ENCODE measurements at places on chromosomes 7 and 10.

DNA sequence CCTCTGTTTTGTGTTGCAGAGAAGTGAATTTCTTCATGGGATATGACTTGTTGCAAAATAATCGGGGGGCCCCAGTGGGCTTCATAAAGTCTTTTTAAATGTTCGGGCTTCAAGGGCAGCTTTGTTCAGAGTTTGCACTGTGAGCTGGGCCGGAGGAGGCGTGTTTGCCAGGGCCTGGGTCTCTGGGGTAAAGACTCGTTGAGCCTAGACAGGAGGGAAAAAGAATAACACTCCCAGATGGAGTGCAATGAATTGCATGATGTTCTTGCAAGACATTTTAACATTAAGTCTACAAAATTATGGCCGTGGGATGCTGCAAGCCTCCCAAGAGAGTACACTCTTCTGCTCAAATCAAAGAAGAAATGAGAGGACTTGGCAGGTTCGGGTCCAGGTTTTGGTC is 23.6 kb downstream of the BMPER start:
- no peak for DNase-seq

DNA sequence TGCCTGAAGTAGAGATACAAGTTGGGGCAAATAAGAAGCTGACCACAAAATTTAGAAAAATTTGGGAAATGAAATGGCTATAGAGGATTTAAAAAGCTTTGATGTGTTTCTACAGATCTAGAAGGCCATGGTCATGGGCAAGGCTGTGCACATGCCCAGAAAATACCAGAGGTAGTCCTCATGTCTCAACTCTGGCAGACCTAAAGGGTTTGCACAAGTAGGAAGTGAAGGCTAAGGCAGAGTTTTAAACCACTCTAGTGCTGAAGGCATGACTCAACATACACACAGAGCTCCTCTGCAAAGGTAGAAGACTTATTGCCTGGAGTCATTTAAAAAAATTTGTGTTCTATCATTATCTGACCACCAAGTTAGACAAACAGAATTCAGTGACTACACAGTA is 364.6 kb downstream of the CCSER2 start:
- no peak for DNase-seq

DNA sequence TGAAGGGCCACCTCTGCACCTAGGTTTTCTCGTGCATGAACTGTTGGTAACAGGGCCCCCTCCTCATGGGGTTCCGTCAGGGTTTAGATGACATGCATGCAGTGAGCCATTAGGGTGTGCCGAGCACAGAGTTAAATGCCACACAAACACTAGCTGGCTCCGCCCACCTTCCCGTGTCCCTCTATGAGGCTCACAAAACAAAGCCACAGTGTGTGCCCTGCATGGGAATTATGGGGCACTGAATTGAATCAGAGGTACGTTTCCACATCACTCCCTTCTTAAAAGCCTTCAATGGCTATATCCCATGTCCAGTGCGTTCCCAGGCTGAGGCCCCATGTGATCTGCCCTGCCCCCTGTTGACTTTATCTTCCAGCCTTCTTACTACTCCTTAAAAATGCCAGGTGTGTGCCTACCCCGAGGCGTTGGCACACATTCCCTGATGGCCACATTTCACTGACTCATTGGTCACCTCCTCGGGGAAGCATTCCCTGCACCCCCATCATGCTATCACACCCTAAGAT is 35.7 kb downstream of the GSDME start:
- DNase-seq = no peak

DNA sequence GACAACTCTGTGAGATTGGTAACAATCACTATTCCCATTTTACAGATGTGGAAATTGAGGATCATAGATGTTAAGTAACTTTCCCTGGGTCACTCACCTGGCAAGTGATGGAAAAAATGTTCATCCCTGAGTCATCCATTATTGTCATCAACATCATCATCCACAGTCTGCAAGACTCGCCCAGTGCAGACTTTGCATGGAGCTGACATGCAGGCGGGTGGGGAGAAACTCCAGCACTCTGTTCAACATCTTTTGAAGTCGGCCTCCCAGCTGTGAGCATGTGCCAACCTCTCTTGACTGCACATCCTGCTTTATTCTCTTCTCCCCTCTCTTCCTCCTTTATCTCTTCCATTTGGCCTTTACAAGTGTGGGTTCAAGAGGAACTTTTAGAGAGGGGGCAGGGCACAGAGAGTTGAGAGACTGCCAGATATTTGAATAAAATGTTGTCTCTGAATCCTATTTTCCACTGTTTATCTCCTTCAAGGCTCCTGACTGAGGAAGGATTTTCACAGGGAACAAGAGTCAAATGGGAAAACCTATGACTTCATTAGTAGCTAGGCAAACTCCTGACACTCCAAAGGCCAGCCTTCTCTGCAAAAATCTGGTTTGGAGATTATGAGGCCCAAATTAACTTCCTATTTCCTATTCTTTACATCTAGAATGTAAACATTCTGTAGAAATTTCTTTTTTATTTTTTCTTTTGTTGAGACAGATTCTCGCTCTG is 283.7 kb upstream of the PODXL start:
- no peak for DNase-seq

DNA sequence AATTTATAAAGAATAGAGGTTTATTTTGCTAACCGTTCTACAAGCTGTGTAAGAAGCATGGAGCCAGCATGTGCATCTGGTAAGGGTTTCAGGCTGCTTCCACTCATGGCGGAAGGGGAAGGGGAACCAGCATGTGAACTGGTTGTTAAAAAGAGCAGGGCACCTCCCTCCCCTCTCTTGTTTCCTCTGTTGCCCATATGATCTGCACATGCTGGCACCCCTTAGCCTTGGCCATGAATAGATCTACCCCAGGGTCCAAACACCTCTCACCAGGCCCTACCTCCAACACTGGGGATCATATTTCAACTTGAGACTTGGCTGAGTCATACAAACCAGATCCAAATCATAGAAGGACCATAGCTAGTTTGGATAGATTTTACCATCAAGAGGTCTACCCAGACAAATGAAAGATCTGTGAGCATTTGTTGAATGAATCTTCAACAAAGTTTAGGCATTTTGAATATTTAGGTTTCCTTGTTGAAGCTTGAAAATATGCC is 36.0 kb upstream of the NRP1 start:
- no peak for DNase-seq

DNA sequence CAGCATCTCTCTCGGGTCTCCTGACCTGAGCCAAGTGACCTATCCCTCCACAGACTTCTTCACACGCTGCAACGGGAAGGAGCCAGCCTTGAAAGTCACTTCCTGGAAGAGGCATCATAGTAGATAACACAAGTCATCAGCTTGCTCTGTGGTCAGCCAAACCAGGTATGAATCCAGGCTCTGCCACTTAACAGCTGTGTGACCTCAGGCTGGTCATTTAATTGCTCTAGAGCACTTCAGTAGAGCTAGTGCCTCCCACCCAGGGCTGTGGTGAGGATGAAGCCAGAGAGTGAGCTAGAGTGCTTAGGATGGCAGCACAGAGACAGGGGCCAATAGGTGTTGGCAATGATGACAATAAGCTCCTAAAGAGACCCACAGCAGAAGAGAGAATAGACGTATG is 247.7 kb upstream of the ZMIZ1 start:
- DNase-seq = no peak

DNA sequence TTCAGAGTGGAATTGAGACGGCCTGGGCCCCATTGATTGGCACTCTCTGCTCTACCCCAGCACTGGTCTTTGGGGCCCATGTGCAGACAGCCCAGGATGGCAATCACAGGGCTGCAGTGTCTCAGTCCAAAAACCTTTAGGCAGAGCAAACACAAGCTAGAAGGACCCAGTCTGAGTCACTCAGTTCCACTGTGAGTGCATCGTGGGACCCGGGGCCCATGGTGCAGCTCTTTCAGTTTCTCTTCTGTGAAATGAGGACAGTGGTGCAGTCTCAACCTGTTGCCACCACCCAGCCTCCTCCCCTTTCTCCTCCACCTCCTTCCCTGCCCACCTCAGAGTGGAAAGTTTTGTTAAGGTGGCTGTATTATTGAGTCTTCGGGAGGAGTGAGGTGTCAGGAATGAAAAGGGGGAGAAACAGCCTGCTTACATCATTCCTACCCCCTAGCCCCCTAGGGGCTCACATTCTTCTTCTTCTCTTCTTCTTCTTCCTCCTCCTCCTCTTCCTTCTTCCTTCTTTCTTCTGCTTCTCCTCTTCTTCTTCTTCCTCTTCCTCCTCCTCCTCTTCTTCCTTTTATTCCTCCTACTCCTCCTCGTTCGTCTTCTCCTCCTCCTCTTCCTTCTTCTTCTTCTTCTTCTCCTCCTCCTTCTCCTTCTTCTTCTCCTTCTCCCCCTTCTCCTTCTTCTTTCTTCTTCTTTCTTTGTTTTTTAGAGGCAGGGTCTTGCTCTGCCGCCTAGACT is 19.5 kb upstream of the CARD11 start:
- DNase-seq = peak; percentile 25

GRCh38 chr7:105353752-105354328 is 34.9 kb downstream of the SRPK2 start:
- DNase-seq = no peak

DNA sequence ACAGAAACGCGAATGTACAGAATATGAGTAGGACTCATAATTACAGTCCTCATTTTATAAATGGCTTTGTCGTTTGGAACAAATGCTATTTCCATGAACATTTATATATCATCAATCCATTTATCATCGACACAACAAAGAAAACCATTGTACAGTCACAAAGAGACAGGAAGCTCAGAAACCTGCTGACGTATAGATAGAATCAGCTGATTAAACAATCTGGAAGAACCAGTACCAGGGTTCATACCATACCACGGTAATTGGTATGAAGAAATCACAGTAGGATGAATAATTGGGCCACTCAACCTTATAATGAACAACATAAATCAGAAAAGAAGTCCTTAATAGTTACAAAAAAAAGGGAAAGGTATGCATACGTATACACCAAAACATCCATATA is 295.0 kb downstream of the PARD3 start:
- no peak for DNase-seq

DNA sequence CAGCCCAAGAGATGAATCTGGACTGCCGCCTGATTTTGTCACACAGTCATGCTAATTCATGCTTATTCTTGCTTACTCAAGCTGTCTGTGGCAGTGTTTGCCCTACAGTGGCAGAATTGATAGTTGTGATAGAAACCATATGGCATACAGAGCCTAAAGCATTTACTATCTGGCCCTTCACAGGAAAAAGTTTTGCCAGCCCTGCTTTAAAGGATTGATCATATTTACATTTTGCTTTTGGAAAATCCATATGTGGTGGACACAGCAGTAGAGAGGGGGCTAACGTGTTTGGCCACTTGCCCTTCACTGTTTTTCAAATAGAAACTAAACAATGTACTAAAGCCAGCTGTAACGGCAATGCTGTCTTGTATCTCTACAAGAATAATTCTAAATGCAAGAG is 974.0 kb upstream of the GHITM start:
- DNase-seq = no peak

DNA sequence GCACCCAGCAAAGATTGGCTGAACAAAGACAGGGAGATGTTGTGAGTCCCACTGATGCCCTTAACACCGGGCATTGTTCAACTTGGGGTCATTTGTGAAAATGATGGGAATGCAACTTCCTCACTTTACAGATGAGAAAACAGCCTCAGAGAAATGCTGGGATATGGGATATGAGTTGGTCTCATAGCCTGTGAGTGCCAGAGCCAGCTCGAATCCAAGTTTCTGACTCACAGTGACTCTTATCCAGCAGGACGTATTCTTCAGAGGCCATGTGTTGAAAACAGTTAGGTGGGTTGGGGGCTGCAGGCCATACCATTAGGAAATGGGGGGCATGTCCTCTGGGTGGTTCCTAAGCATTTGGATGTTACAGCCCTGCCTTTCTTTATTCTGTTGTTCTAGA is 45.2 kb downstream of the KIAA1217 start:
- DNase-seq = no peak

GRCh38 chr7:148987751-148988512 is 40.4 kb downstream of the PDIA4 start:
- DNase-seq = no peak

DNA sequence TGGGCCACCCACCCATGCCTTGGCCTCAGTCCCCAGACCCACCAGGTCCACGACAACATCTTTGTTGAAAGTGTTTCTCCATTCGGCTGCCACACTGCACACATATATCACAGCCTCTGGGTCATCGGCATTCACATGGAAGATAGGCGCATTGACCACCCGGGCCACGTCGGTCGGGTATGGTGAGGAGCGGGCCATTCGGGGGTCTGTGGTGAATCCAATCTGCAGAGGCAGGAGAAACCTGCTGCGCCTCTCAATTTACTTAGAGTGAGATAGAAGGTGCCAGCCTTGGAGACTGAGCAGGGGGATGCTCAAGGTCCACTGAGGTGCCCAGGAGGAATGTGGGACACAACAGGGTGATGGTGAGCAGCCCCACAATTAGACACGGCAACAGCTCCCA is 16.4 kb downstream of the OGDHL start:
- DNase-seq = no peak

- no peak for DNase-seq
These were observed 313.9 kb upstream of the GLI3 start for GRCh38 chr7:42550706-42551470.

DNA sequence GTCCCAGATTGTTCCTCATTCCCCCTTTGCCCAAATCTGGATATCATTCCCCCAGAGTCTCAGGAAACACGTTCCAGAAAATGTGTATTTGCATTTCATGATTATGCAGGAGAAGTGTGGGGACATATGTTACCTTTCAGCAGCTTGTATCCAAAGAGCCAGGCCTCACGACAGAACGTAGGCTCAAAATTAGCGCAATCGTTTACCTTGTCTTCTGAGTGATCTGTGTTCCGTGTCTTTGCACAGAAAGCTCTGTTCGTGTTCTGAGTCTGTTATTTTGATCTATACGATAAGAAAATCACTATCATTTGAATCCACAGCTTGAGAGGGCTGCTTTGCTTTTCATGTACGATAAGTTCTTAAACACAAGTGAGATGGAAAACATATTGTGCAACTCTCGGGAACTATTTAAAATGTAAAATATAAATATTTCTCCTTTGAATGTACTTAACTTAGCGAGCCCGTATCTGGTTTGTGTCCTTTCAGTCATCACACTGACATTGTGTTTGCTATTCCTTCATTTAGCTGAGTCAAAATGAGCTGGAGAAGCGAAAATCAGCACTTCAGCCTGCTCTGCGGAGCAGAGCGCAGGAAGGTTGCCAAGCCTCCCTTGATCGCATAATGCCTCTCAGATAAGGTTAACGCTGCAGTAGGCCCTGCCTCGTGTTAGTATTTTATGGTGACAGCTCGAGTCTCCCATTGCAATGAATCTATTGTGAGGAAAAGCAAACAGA is 80.2 kb upstream of the CACNB2 start:
- DNase-seq = no peak

- no peak for DNase-seq
These were observed 52.4 kb downstream of the CXCL12 start for GRCh38 chr10:44332465-44332864.

DNA sequence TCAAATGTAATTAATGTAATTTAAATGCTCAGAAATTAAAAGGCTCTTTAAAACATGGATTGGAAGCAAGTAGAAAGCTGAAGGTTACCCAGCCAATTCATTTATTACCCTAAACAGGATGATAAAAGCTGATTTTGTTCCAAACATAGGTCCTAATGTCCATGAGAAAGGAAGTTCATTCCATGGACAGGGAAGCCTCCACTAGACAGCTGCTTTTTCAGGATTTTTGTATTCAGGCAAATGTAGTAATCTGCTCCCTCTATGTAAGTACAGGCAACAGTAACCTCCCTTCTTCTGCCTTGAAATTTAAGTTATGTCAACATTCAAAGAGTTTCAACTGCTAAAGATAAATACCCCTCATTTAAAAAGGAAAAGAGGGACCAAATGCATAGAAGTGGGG is 123.0 kb upstream of the WNT16 start:
- no peak for DNase-seq
